Thoracic aorta (tissue), 2 donors: ENCODE measurements at places on chromosomes 11 and 22.
A peak's percentile ranks its signal among the peaks of the same experiment; 100 is the strongest.

- H3K27me3 ChIP-seq = no peaks in the 10 kb centered on the region
- no peak overlapping the region for H3K4me3 ChIP-seq
- H3K4me1 ChIP-seq = no peaks in the 10 kb centered on the region
- no peak for DNase-seq
Measured at GRCh38 chr11:77205467-77206263, 77.6 kb downstream of the MYO7A start.

GRCh38 chr11:75155570-75156422 is 4.9 kb downstream of the SLCO2B1 start:
- H3K27ac ChIP-seq = no peak overlapping the region
- no peaks in the 10 kb centered on the region for H3K36me3 ChIP-seq
- no peak overlapping the region for H3K4me3 ChIP-seq
- H3K27me3 ChIP-seq = no peaks in the 10 kb centered on the region

- no peak for DNase-seq
- no peak overlapping the region for H3K27ac ChIP-seq
- H3K4me3 ChIP-seq = no peak overlapping the region
- no peaks in the 10 kb centered on the region for H3K27me3 ChIP-seq
Measured at GRCh38 chr11:70610566-70611565, 212.5 kb downstream of the CTTN start.

- no peak for DNase-seq
- H3K4me1 ChIP-seq = no peaks in the 10 kb centered on the region
- H3K27me3 ChIP-seq = no peaks in the 10 kb centered on the region
- H3K27ac ChIP-seq = no peak overlapping the region
- H3K4me3 ChIP-seq = peak overlapping the region; percentile 32
- no peaks in the 10 kb centered on the region for H3K36me3 ChIP-seq
Measured at GRCh38 chr22:50314081-50314454, 6.6 kb upstream of the PLXNB2 start.

GRCh38 chr22:23302171-23303002 is 122.1 kb downstream of the BCR start:
- peaks cover 19% of the 10 kb centered on the region for H3K36me3 ChIP-seq
- H3K4me1 ChIP-seq = peaks cover 29% of the 10 kb centered on the region
- H3K27me3 ChIP-seq = no peaks in the 10 kb centered on the region
- no peak for DNase-seq
- no peak overlapping the region for H3K27ac ChIP-seq
- H3K4me3 ChIP-seq = no peak overlapping the region

DNA sequence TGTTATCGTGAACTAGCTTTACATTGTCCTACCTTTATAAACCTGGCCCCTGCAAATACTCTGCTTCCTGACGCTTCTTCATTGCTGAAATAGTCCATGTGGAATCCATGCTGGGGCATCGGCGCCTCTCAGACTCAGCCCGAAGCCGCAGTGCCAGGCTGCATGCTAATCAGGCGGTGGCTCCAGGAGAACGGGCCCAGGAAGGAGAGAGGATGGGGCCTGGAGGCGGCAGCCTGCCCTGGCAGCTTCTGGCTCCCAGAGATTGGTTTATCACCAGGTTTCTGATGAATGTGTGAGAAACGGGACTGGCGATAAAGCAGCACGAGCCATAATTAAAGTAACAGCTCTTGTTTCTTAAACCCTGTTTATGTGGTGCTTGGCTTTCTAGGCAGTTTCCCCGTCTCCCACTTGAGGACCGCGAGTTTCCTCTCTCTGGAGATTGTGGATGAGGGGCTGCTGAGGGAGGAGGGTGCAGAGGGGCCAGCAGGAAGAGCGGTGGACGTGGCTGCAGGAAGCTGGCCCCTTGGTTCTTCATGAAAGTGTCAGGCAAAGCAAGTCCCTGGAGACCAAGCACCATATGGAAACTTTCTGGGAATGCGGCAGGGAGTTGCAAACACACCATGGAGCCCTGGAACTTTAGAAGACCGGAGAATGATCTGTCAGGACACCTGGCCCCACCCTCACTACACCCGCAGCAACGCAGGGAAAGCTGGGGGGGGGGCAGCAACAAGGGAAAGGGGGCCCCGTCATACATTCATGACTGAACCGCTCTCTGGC is 93.4 kb downstream of the NTM start:
- H3K27ac ChIP-seq = no peak overlapping the region
- no peaks in the 10 kb centered on the region for H3K27me3 ChIP-seq
- H3K4me3 ChIP-seq = no peak overlapping the region
- H3K4me1 ChIP-seq = no peaks in the 10 kb centered on the region

- no peaks in the 10 kb centered on the region for H3K27me3 ChIP-seq
- H3K4me1 ChIP-seq = no peaks in the 10 kb centered on the region
- no peak overlapping the region for H3K27ac ChIP-seq
- no peak overlapping the region for H3K4me3 ChIP-seq
Measured at GRCh38 chr11:134522782-134523570, 110.9 kb upstream of the B3GAT1 start.

- no peak overlapping the region for H3K4me3 ChIP-seq
- no peaks in the 10 kb centered on the region for H3K36me3 ChIP-seq
- H3K27ac ChIP-seq = no peak overlapping the region
- no peaks in the 10 kb centered on the region for H3K27me3 ChIP-seq
- DNase-seq = no peak
Measured at GRCh38 chr11:135069890-135070289, 657.8 kb upstream of the B3GAT1 start.

DNA sequence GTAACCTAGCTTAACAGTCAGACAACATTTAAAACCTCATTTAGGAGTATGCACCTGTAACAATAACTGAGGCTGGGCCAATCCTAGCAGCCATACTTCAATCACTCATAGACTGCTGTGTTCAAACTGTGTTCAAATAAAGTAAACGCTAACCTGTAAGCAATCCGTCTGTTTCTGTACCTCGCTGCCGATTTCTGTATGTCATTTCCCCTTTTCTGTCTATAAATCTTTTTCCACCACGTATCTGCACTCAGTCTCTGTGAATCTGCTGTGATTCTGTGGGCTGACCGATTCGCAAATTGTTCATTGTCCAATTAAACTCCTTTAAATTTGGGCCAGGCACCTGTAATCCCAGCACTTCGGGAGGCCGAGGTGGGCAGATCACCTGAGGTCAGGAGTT is 12.3 kb downstream of the APOBEC3H start:
- H3K27me3 ChIP-seq = no peaks in the 10 kb centered on the region
- H3K27ac ChIP-seq = no peak overlapping the region
- H3K4me1 ChIP-seq = no peaks in the 10 kb centered on the region
- DNase-seq = no peak
- H3K4me3 ChIP-seq = no peak overlapping the region
- no peaks in the 10 kb centered on the region for H3K36me3 ChIP-seq

DNA sequence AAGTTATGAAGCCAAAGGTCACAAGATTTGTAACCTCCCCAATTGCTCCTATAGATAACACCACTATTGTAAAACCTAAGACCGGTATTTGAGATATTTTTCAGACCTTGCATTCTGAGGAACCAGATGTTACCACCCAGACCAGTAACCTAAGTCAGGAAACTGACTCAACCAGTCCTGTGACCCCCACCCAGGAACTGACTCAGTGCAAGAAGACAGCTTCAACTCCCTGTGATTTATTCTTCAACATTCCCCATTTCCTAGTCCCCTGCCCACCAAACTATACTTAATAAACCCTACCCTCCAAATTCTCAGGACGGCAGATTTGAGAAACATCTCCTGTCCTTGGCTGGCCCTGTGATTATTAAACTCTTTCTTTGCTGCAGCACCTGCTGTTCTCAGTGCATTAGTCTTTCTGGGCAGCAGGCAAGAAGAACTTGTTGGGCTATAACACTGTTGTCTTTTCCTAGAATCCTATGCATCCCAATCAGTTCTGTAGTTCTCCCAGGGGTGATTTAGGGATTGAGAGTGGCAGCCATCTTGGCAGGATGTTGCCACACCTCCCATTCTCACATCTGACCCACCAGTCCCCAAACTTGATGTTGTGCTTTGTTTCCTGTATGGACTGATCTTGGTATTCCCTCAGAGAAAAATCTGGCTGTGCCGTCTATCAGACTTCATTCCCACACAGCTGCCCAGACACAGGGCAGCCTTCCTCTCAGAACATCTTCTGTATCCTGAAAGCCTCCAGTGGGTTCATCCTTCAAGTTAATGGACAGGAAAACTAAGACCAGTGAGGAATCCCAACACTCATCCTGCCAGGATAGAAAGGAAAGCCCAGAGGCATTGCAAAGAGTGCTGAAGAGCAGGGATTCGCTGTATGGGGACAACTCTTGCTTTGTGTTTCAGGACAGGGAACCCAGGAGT is 104.0 kb downstream of the PDE2A start:
- H3K27ac ChIP-seq = no peak overlapping the region
- H3K36me3 ChIP-seq = no peaks in the 10 kb centered on the region
- H3K27me3 ChIP-seq = no peaks in the 10 kb centered on the region
- no peak for DNase-seq
- no peak overlapping the region for H3K4me3 ChIP-seq

- no peaks in the 10 kb centered on the region for H3K27me3 ChIP-seq
- H3K4me1 ChIP-seq = peaks cover 7% of the 10 kb centered on the region
- no peak for DNase-seq
- H3K36me3 ChIP-seq = no peaks in the 10 kb centered on the region
- no peak overlapping the region for H3K27ac ChIP-seq
Measured at GRCh38 chr11:17014833-17015626, 816 bp upstream of the PLEKHA7 start.

GRCh38 chr11:12835286-12835685 is 161.1 kb downstream of the TEAD1 start:
- no peak overlapping the region for H3K4me3 ChIP-seq
- H3K27me3 ChIP-seq = no peaks in the 10 kb centered on the region
- peaks cover 4% of the 10 kb centered on the region for H3K4me1 ChIP-seq
- H3K27ac ChIP-seq = no peak overlapping the region

DNA sequence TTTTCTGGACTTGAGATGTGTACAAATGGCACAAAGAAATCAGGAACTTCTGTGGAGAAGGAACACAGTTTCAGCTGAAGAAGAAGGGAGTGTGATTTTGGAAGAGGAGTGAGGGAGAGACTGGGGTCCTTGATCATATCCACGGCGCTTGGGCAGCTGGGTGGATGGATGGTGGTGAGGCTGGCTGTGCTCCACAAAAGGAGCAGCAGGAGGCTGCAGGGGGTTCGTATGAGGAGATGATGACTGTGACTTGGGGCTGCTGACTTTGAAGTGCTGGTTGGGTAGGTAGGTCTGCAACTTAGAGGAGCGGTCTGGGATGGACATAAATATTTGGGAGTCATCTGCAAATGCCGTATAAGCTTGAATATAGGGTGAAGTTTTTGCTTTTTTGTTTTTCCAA is 1.3 kb upstream of the DCHS1 start:
- no peak for DNase-seq
- peak overlapping the region; percentile 83 for H3K4me3 ChIP-seq
- H3K27ac ChIP-seq = peak overlapping the region; percentile 86
- no peaks in the 10 kb centered on the region for H3K27me3 ChIP-seq
- H3K36me3 ChIP-seq = no peaks in the 10 kb centered on the region

DNA sequence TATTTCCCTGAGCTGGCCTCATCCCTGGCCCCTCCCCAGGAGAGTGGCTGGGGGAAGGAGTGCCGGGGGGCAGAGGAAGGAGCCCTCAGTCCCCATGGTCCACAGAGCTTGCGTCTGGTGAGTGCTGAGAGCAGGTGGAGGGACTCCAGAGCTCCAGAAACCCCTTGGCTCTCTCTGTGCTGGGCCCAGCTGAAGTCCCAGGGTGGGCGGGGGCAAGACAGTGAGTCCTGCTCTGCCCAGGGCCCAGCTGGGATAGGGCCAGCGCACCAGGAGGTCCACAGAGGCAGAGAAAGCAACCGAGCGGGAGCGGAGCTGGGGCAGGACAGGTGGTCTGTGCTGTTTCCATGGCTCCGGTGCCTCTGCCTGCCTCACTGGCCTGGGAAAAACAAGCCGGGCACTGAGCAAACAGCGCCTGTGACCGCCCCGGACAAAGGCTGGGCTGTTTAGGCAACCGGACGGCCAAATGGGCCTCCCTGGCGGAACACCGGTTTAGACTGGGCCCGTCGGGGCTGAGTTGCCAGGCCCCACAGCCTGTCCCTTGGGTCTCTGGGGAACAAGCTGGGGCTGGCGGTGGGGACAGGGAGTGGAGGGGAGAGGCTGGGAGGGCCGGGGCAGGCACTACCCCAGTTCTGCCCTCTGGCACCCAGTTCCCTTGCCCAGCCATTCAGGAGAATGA is 34.1 kb upstream of the WNT7B start:
- H3K27me3 ChIP-seq = no peaks in the 10 kb centered on the region
- no peaks in the 10 kb centered on the region for H3K36me3 ChIP-seq
- DNase-seq = no peak

DNA sequence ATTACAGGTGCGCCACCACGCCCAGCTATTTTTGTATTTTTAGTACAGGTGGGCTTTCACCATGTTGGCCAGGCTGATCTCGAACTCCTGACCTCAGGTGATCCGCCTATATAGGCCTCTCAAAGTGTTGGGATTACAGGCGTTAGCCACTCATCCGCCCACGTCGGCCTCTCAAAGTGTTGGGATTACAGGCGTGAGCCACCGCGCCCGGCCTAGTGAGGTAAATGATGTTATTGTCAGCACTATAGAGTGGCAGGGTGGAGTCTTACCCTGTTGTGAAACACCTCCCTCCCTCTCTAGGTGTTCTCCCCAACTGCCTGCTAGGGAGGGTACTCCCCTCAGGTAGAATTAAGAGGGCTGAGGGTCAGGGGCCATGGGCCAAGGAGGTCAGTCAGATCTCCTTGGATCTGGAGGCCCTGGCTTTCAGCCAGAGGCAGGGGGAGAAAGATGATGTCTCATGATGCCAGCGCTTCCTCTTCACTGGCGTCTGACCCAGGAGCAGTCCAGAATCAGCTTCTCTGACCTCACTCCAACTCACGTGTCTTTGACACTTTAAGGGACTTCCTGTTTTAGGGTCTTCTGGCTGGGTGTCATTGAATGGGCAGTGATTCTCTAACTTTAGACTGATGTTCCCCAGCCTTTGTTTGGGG is 2.0 kb downstream of the GGA1 start:
- peaks cover 2% of the 10 kb centered on the region for H3K36me3 ChIP-seq
- H3K4me3 ChIP-seq = peak overlapping the region; percentile 74
- no peak for DNase-seq
- peaks cover 44% of the 10 kb centered on the region for H3K4me1 ChIP-seq
- H3K27me3 ChIP-seq = no peaks in the 10 kb centered on the region

GRCh38 chr11:104286129-104286528 is 122.2 kb upstream of the PDGFD start:
- H3K27ac ChIP-seq = no peak overlapping the region
- no peaks in the 10 kb centered on the region for H3K27me3 ChIP-seq
- no peaks in the 10 kb centered on the region for H3K4me1 ChIP-seq
- no peak for DNase-seq
- no peak overlapping the region for H3K4me3 ChIP-seq
- no peaks in the 10 kb centered on the region for H3K36me3 ChIP-seq

DNA sequence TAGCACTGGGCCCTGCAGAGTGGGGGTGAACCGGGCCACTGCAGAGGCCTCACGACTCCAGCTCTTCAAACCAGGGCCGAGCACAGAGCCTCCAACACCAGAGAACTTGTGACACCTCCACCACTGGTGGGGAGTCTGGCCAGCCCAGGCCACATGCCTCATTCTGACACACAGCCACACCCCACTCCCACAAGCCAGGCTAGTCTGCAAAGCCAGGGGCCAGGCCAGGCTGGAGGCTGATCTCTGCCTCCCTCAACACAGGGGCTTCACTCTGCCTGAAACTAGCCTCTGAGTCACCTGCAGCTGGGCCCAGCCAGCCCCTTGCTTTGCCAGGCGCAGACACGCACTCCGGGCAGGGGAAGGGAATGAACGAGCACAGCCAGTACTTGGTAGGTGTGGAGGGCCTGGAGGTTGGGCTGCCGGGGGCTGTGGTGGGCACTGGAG is 102.9 kb downstream of the MED15 start:
- no peak overlapping the region for H3K4me3 ChIP-seq
- no peak for DNase-seq
- H3K36me3 ChIP-seq = no peaks in the 10 kb centered on the region
- no peak overlapping the region for H3K27ac ChIP-seq
- no peaks in the 10 kb centered on the region for H3K27me3 ChIP-seq

- H3K36me3 ChIP-seq = no peaks in the 10 kb centered on the region
- H3K4me3 ChIP-seq = peak overlapping the region; percentile 83
- peak overlapping the region; percentile 88 for H3K27ac ChIP-seq
Measured at GRCh38 chr11:4607096-4607495, 935 bp downstream of the TRIM68 start.
